HepG2 (cell line): ENCODE measurements at places on chromosomes 6 and 20. TPM values are rescaled to one million over a fixed set of nuclear protein-coding genes. Genes with fewer than 3 reads are reported as not detected.

- no peaks in the 10 kb centered on the region for H3K27me3 ChIP-seq
- H3K4me1 ChIP-seq, result peaks cover 60% of the 10 kb centered on the region
- H3K4me3 ChIP-seq, result no peak overlapping the region
Measured at GRCh38 chr6:56652231-56652630, 9.5 kb upstream of the DST start.

GRCh38 chr6:45420909-45421708, 43.4 kb upstream of the SUPT3H start:
- peaks cover 62% of the 10 kb centered on the region for H3K27me3 ChIP-seq
- no peak overlapping the region for H3K27ac ChIP-seq
- H3K4me1 ChIP-seq, result peaks cover 24% of the 10 kb centered on the region
- peak overlapping the region; percentile 64 for H3K4me3 ChIP-seq
- DNase-seq, result no peak

DNA sequence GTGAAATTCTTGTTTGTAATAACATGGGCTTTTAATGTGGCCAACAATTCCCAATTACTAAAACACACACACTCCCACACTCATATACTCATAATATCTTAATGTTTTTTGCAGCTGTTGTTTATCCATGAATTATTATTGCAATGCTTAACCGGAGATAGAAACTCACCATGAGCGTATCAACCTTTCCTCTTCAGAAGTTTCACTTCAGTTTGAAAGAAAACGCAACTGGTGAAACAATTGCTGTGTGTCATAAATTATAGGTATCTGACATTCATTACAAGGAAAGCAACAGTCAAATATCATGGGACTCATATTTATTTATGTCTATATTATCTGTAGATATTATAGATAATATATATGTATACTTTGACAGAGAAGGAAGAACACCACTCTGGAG, 104.1 kb downstream of the HDGFL1 start:
- no peak for DNase-seq
- H3K4me1 ChIP-seq, result no peaks in the 10 kb centered on the region
- no peaks in the 10 kb centered on the region for H3K36me3 ChIP-seq
- no peaks in the 10 kb centered on the region for H3K27me3 ChIP-seq
- H3K27ac ChIP-seq, result no peak overlapping the region
- no peak overlapping the region for H3K4me3 ChIP-seq

DNA sequence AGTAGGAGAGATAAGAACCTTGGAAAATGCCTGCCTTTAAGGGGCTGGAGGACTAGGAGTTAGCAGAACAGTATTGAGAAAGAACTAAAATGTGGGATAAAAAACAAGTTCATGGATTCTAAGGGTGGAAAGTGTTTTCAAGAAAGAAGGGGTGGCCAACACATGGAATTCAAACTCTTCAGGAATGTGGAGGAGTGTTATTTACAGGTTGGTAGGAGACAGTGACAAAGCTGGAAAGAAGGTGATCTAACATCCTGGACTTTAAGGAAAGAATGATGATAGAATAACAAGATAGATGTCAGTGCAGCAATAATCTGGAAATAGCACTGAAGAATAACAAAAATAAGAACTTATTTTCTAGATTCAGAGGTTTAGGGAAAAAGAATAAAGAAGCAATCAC, 54.0 kb upstream of the TNFRSF21 start:
- H3K27me3 ChIP-seq, result 0 out of 3 replicates have a peak, but pooled peaks cover 3% of the 10 kb centered on the region
- no peak for DNase-seq
- no peak overlapping the region for H3K27ac ChIP-seq
- peaks cover 28% of the 10 kb centered on the region for H3K4me1 ChIP-seq

- peaks cover 12% of the 10 kb centered on the region for H3K4me1 ChIP-seq
- no peaks in the 10 kb centered on the region for H3K36me3 ChIP-seq
- H3K27me3 ChIP-seq, result peaks cover 2% of the 10 kb centered on the region; the same call in 1 of the 2 replicates
Measured at GRCh38 chr6:167485186-167485978, 160.5 kb downstream of the TTLL2 start.

DNA sequence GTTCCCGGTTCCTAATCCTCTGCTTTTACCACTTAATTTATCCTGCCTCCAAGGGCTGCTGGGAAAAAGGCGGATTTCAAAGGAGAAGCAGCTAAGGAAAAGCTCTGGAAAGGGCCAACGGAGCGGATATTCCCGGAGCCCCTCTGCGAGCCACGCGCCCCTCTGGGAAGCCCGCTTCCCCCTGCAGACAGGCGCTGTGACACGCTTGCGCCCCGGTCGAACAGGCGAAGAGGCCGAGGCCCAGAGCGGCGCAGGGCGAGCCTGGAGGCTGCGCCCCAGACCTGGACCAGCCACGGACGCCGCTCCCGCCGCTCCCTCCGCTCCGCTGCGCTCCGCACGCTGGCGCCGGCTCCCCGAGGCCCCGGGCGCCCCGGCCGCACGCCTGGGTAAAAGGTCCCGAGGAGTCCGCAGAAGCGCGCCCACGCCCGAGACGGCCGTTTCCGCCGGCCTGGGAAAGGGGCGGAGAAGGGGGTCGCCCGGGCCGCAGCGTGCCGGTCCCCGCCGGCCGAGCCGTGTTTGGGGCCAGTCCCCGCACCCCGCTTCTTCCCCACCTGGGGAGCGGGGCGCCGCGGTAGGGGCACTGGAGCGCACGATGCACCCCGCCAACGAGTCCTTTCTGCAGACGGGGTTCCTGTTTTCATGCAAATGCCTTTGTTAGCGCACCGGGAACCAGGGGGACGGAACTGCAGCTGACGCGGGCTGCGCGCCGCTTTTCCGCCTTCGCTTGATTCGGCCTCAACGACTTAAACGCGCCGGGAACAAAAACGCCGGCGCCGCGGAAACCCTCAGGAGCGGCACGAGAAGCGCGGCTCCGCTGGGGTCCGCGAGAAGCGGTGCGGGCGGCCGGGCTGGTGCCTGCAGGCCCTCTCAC, 91.9 kb upstream of the SIRPA start:
- DNase-seq, result no peak
- no peaks in the 10 kb centered on the region for H3K36me3 ChIP-seq
- H3K4me3 ChIP-seq, result no peak overlapping the region
- H3K4me1 ChIP-seq, result peaks cover 19% of the 10 kb centered on the region; the same call in 1 of the 2 replicates
- no peak overlapping the region for H3K27ac ChIP-seq
- H3K27me3 ChIP-seq, result no peaks in the 10 kb centered on the region

XKR7 gene
- polyA plus RNA-seq, result not detected in 2 replicates

- no peaks in the 10 kb centered on the region for H3K27me3 ChIP-seq
- DNase-seq, result no peak
- no peak overlapping the region for H3K27ac ChIP-seq
- no peaks in the 10 kb centered on the region for H3K36me3 ChIP-seq
Measured at GRCh38 chr6:162119341-162119740, 608.2 kb downstream of the PRKN start.
